ENCODE measurements at places on chromosomes 13 and 19. TPM values are rescaled to one million over a fixed set of nuclear protein-coding genes. Genes with fewer than 3 reads are reported as not detected.

Gene SELENOW
- 254 TPM for total RNA-seq

Gene SRRM5
- total RNA-seq: 0.28 TPM

GRCh38 chr19:6501740-6502648, at the start of gene TUBB4A:
TUBB4A (minus strand) TSS chr19:6502309; CDS start chr19:6502212, 97 bp downstream.
- H3K36me3 ChIP-seq: no peaks in the 10 kb centered on the region
- no peaks in the 10 kb centered on the region for H3K4me1 ChIP-seq
- H3K27me3 ChIP-seq: peaks cover 3% of the 10 kb centered on the region

DNA sequence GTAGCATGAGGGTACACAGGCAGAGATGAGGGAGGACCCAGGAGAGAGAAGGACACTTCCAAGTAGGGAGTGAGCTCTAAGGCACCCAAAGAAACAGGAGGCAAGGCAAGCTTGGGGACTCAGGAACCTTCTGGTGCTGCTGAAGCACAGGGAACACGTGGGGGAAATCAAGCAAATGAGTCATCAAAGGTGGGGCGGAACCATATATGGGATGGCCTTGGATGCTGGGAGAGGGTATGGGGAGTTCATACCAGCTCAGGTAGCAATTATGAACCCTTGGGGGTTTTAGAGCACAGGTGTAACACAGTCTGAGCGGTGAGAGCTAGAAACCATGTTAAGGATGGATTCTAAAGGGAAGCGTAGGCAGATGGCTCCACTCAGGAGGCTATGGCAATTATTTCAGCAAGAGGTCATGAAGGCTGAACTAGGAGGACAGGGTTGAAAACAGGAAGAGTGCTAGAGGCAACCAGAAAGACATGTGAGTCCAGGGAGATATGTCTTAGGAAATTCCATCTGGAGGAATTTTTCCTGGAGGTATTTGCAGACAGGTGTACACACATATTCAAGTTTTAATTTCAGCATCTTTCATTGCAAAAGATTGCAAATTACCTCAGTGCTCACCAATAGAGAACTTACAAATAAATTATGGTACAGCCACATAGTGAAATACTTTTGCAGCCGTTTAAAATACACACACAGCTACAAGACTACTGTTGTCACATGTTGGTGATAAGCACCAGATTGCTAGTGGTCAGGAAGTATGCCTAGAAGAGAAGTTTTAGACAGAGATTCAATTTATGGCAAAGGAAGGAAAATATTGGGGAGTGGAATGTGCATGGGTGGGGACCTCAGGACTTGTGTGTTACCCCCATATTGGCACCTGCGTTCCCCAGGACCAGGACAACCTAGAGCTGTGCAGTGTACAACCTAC, 77.0 kb downstream of the STARD13 start:
- no peaks in the 10 kb centered on the region for H3K27me3 ChIP-seq
- H3K36me3 ChIP-seq: no peaks in the 10 kb centered on the region

- H3K4me1 ChIP-seq: no peaks in the 10 kb centered on the region
- H3K4me3 ChIP-seq: no peak overlapping the region
- no peaks in the 10 kb centered on the region for H3K27me3 ChIP-seq
- no peaks in the 10 kb centered on the region for H3K36me3 ChIP-seq
- no peak overlapping the region for H3K27ac ChIP-seq
- no peak for DNase-seq
These were observed 240.9 kb upstream of the RFC3 start for GRCh38 chr13:33577007-33577406.

- no peak for DNase-seq
- no peaks in the 10 kb centered on the region for H3K4me1 ChIP-seq
- H3K36me3 ChIP-seq: peaks cover 3% of the 10 kb centered on the region
- H3K27ac ChIP-seq: no peak overlapping the region
These were observed 265.7 kb downstream of the ABCC4 start for GRCh38 chr13:95035311-95036109.

GRCh38 chr19:48346191-48346590, 17.5 kb downstream of the TMEM143 start:
- H3K27me3 ChIP-seq: no peaks in the 10 kb centered on the region
- peaks cover 3% of the 10 kb centered on the region for H3K36me3 ChIP-seq
- no peak overlapping the region for H3K27ac ChIP-seq
- H3K4me1 ChIP-seq: peaks cover 3% of the 10 kb centered on the region

DNA sequence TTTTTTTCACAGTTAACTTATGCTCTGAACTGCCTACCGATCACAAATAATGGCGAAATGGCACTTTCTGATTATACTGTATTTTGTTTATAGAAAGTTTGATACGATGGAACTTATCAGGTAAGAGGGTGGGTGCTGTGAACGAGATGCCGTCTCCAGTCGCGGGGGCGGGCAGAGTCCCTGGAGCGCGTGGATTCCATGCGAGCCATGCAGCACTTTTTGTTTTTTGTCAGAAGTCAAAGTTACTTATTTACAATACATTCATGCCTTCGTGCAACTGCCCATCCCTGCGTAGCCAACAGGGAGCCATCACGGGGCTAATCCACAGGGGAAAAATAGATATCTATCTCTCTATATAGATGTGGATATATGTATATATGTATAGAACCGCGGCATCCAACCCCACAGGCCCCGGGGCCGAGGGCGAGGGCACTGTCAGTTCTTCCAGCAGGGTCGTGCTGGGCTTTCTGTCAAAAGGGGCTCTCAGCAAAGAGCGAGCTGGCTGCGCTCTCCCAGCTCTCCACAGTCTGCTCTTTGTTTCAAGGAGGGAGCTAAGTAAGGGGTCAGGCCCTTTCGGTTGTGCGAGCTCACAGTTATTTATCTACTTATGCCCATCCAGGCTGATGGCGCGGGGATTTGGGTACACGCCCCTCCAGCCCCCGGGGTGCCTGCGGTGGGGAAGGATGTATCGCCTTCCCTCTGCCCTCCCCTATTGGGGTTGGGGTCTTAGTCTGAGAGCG, 3.4 kb downstream of the SLITRK1 start:
- no peak overlapping the region for H3K4me3 ChIP-seq
- no peaks in the 10 kb centered on the region for H3K36me3 ChIP-seq
- peaks cover 24% of the 10 kb centered on the region for H3K27me3 ChIP-seq
- no peak overlapping the region for H3K27ac ChIP-seq

DNA sequence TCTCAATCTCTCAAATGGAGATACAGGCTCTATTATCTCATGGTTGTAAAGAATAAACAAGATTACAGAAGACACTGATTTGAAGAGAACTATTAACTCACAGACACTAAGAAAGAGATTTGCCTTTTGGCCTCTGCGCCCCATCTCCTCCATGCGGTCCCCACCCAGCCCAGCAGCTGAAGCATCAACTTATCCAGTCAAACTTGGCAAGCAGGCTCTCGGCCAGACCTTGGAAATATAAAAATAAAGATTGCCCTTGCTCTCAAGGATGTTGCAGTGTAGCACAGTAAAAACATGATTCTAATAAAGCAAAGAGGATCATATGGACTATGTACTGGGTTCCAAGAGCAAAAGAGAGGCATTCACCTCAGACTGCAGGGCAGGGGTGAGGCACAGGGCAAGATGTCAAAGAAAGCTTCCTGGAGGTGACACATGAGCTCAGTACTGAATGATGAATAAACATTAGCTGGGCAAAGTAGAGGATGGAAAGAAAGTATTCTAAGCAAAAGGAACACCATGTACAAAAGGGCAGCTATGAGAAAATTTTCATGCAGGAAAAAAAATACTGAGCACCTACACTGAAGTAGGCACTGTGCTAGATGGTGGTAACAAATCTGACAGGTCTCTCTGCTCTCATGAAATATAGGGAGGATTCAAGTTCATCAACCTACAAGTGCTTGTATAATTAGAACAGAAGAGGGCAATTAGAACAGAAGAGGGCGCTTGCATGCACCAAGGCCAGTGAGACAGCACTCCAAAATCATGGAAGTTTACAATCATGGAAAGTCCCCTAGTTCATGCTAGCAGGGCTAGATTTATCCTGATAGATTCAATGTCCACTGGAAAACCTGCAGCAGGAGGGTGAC, 85.0 kb downstream of the SACS start:
- no peaks in the 10 kb centered on the region for H3K4me1 ChIP-seq
- H3K27ac ChIP-seq: no peak overlapping the region
- no peak for DNase-seq

DNA sequence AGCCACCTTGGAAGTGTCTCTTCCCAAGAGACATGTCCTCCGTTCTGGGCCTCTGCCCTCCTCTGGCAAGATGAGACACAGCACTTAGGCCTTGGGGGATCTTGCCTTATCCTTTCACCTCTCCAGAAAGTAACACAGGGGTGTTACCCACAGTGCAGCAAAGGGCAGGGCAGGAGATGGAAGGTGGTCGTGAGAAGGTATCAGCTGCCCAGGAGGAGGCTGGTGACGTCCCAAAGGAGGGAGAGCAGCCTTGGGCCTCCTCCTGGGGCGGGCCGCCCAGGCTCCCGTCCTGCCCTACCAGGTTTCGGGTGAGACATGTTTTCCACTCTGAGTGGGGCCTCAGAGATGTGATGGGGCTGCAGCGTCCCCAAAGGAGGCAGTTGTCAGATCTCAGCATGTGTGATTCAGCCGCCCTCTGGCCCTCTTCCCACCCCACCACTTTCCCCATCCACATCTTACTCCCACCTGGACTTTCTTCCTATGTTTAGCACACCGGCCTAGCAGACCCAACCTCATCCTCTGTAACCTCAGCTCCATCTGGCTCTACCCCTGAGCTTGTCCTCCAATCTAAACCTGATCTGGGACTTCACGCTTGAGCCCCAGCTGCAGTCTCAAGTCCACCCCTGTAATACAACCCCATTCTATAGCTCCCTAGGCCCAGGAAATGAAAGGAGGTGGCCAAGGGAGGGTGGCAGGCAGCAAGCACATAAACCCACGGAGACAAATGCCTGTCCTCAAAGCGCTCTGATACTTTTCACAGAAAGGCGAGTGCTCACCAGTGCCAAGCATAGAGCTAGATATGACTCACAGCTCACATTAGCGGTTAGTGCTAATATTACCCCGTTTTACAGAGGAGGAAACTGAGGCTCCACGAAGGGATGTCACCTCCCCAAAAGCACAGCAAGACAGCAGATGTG, 9.3 kb downstream of the POU2F2 start:
- H3K4me3 ChIP-seq: no peak overlapping the region
- DNase-seq: no peak
- H3K27ac ChIP-seq: no peak overlapping the region
- no peaks in the 10 kb centered on the region for H3K36me3 ChIP-seq
- H3K27me3 ChIP-seq: no peaks in the 10 kb centered on the region

DNA sequence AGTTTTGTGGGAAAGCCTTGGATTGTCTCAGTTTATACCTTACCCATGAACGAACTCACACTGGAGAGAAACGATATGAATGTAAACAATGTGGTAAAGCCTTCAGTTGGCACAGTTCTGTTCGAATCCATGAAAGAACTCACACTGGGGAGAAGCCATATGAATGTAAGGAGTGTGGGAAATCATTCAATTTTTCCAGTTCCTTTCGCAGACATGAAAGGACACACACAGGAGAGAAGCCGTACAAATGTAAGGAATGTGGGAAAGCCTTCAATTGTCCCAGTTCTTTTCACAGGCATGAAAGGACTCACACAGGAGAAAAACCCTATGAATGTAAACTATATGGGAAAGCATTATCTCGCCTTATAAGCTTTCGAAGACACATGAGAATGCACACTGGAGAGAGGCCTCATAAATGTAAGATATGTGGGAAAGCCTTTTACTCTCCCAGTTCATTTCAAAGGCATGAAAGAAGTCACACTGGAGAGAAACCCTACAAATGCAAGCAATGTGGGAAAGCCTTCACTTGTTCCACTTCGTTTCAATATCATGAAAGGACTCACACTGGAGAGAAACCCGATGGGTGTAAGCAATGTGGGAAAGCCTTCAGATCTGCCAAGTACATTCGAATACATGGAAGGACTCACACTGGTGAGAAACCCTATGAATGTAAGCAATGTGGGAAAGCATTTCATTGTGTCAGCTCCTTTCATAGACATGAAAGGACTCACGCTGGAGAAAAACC, 7.5 kb upstream of the ZNF440 start:
- no peak overlapping the region for H3K27ac ChIP-seq
- no peaks in the 10 kb centered on the region for H3K4me1 ChIP-seq
- peaks cover 9% of the 10 kb centered on the region for H3K36me3 ChIP-seq
- H3K4me3 ChIP-seq: no peak overlapping the region
- no peak for DNase-seq

DNA sequence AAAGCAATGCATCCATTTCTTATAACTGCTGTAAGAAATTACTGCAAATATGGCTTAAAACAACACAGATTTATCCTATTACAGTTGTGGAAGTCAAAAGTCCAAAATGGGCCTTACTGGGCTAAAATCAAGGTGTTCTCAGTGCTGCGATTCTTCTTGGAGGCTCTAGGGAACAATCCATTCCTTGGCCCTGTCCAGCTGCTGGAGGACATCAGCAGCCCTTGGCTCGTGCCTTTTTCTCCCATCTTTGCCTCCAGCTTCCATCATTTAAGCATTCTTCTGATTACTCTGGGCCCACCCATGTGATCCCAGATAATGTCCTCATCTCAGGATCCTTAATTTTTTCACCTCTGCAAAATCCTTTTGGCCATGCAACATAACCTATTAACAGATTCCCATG, 607.1 kb downstream of the DCT start:
- H3K4me3 ChIP-seq: no peak overlapping the region
- no peaks in the 10 kb centered on the region for H3K4me1 ChIP-seq
- H3K27me3 ChIP-seq: no peaks in the 10 kb centered on the region
- no peaks in the 10 kb centered on the region for H3K36me3 ChIP-seq
- DNase-seq: no peak
- no peak overlapping the region for H3K27ac ChIP-seq

DNA sequence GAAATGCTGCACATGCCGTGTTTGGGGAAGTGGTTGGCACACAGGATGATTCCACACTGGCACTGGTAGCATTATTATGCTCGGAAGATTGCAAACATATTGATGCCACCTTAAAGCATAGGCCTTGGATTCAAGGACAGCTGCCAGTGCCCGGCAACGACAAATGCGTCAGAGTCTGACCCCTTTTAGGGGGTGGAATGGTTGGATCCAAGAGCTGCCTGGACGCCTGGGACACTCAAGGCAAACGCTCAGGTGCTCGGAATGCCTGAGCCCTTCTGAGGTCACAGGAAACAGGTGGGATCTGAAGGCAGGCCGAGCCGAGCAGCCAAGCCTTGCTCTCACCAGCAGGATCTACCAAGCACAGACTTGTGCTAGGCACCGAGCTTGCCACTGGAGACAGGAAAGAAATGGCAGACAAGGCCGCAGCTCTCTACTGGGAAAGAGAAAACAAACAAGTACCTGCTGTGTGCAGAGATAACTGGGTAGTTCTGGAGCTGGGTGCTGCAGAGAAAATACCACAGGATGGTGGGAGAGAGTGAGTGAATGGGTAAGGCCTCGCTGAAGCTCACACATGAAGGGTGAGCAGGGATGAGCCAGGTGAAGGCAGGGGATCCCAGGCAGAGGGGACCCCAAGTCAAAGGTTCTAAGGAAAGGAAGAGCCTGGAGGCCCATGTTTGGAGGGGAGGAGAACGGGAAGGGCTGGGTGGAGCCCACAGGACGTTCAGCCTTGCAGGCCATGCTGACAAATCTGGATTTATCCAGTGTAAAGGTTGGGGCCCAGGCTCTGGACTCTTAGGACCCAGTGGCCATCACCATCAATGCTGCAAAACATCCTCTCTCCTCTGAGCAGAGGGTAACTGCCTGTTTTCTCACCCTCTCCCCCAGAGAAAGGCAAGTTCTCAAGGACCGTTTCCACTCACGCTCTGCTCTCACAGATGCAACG, 9.2 kb downstream of the RANBP3 start:
- H3K4me3 ChIP-seq: no peak overlapping the region
- H3K4me1 ChIP-seq: peaks cover 27% of the 10 kb centered on the region
- no peak for DNase-seq
- H3K36me3 ChIP-seq: no peaks in the 10 kb centered on the region
- no peaks in the 10 kb centered on the region for H3K27me3 ChIP-seq
- peak overlapping the region; percentile 85 for H3K27ac ChIP-seq

Data from kidney (tissue), 22 donors.